OCI-LY7 (cell line): ENCODE measurements at places on chromosomes 6 and 20.
A peak's percentile ranks its signal among the peaks of the same experiment; 100 is the strongest.

- DNase-seq: no peak
These were observed 173.4 kb downstream of the BMP2 start for GRCh38 chr20:6940876-6941275.

DNA sequence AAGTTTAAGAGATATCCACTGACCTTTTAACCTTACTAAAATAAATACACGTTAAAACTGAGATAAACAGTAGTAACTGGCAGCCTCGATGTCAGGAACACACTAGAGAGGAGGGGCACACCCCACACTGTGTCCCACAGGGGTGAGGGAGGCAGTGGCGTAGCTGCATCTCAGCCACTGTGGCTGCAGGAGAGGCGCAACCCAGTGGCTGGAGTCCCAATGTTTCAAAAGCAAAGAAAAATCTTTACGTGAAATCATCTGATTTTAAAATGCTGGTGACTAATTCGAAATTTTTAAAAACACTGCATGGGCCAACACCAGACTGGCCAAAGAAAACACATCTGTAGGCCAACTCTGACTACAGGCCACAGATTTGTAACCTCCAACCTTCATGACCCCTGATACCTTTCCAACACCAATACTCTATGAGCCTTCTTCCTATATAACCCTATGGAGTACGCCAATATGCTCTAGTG, 54.7 kb downstream of the TRAM2 start:
- DNase-seq: no peak

GRCh38 chr6:11332463-11332862, 100.0 kb upstream of the NEDD9 start:
- DNase-seq: no peak

GRCh38 chr6:116695401-116695800, 14.4 kb downstream of the KPNA5 start:
- DNase-seq: no peak

DNA sequence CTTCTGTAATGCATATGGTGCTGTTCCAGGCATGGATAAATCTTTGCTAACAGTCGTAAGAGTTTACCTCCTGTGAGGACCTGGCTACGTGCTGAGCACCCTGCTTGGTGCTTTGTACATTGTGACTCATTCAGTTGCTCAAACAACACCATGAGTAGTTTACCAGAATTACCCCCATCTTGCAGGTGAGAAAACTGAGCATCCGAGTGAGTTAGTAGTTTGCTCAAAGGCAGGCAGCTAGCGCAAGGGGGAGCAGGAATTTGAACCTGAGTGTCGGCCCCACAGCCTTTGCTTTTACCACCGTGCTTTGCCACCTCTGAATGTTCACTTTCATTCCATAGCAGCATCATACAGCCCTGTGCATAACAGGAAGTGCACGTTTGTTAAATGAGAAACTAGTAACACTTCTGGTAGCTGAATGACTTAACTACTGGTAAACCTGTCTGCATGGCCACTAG, 121.9 kb downstream of the MTHFD1L start:
- no peak for DNase-seq

DNA sequence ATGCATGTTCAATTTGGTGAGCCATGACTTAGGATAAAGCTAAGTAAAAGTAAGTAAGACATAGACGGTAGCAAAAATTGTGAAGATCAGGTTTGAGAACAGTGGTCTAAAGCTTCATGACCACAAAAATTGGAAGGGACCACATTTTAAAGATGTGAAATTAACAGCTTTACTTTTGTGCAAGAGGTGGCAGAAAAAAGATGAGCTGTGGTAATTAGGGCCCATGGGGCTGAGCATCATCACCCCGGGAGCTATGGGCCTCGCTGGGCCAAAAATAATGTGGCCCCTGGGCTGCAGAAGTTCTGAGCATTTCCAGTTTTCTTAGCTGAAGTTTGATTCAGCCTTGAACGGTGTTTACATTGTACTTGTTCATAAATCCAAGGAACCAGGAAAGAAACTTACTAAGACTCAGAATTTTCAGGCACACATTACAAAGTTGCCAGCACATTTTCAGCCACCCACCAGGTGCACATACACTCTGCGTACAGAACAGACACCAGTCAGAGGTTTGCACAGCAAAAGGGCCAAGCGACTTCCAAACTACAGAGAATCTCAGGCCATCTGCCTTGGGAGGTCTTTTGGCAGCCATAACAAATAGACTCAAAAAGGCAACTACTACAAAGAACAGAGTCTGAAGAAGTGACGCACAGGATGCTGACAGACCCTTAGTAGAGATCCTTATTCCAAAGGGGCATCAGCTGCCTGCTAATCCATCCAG, 57.7 kb downstream of the CSE1L start:
- no peak for DNase-seq

DNA sequence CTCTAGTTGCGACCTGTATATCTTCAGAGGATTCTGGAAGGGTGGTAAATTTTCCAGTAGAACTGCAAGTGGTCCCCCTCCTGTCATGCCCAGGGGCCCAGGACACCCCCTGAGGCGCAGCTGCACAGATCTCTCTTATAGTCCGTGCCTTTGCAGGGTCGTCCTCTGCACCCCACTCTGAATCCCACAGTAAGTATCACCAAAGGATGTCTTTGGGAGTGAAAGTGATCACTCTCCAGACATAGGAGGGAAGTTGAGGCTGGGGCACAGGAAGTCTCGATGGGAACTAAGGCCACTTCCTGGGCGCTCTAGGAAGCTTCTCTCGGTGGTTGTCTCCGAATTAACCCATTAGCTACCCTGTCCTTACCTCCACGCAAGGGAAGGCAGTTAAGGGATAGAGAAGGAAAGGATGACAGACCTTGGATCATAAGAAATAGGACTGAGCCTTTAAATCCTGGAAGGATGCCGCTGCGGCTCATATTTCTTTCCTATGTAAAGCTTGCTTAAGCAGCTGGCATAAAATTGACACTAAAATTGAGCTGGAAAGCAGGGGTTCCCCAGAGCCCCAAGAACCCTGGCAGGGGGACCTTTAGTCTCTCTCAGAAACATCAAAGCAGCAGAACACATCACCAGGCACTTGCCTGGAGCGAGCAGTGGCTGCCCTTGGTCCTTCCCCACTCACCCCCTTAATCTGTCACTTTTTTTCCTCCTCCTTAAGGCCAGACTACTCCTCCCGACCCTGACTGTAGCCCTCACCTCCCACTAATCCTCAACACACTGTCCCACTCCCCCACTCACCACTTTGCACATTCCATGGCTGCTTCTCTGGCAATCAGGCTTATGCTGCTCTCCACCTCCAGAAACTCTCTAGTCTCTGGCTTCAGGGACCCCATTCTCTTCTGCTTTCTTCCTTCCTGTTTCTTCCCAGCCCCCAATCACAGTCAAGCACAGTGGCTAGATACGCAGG, at the start of gene ZKSCAN4:
ZKSCAN4 (minus strand) TSS at position 261 of the 967 bp plus-strand sequence. CDS start 289 bp downstream, outside the sequence.
- DNase-seq: peak; percentile 92
